Activated naive CD4-positive, alpha-beta T cell treated with anti-CD3 and anti-CD28 coated beads, Interleukin-2, amount 10 ng/mL, durations not matched to agents 5 hours and 36 hours (primary cell): ENCODE measurements at places on chromosomes 11 and 22. TPM values are rescaled to one million over a fixed set of nuclear protein-coding genes. Genes with fewer than 3 reads are reported as not detected.

Gene CASP1
- 104 TPM for total RNA-seq

Gene PPP6R3
- 113 TPM for total RNA-seq

Gene CSF2RB
- total RNA-seq, result 0.43 TPM

Gene APLNR
- not detected for total RNA-seq

Gene MS4A3
- not detected for total RNA-seq

Gene NXPE2
- total RNA-seq, result not detected

Gene GPHA2
- total RNA-seq, result not detected

Gene SCARF2
- 1.9 TPM for total RNA-seq

Gene POU2AF2
- total RNA-seq, result not detected

Gene PHOX2A
- total RNA-seq, result not detected

Gene SULT4A1
- total RNA-seq, result not detected

Gene WT1
- not detected for total RNA-seq
